Right cardiac atrium (tissue), 5 donors: ENCODE measurements at places on chromosomes 1 and 21. TPM values are rescaled to one million over a fixed set of nuclear protein-coding genes. Genes with fewer than 3 reads are reported as not detected.

- DNase-seq = no peak
Observed at GRCh38 chr1:56880774-56881173, 26.2 kb downstream of the C8A start.

GBP6 gene
- total RNA-seq = 0.14 TPM

DNA sequence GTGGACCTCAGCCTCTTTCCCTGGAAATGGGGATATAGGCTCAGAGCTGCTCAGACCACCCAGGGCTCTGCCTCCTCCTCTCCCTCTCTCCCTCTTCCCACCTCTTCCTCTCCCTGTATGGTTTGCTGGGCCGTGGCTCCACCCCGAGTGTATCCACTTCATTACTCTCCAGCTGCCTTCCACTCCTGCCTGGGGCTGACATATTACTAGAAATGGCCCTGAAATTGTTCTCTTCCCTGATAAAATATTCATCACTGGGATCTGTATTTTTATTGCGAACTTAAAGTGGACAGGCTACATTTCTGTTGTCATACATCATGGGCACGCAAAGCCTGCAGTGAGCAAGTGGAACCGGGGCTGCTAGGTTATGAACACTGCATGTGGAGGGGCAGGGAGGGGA is 225.0 kb downstream of the HHAT start:
- DNase-seq = no peak

DNA sequence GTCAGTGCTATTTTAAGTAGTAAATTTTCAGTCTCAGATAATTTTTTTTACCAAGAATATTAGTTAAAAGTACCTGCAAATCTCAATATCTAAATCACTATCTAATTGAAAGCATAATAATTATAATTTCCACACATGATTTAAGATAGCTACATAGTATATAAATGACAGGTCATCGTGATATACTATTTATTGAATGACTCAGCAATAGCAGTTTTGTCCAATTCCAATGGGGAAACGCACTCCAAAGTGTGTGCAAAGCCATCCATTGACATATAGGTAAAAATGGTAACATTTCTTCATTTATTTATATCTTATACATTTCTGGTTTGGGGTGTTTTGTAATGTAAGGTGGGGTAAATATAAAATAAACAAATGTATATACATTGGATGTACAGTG is 19.5 kb downstream of the ADGRL4 start:
- no peak for DNase-seq

- DNase-seq = no peak
Observed at GRCh38 chr1:191970116-191970515, 188.1 kb upstream of the RGS18 start.

DNA sequence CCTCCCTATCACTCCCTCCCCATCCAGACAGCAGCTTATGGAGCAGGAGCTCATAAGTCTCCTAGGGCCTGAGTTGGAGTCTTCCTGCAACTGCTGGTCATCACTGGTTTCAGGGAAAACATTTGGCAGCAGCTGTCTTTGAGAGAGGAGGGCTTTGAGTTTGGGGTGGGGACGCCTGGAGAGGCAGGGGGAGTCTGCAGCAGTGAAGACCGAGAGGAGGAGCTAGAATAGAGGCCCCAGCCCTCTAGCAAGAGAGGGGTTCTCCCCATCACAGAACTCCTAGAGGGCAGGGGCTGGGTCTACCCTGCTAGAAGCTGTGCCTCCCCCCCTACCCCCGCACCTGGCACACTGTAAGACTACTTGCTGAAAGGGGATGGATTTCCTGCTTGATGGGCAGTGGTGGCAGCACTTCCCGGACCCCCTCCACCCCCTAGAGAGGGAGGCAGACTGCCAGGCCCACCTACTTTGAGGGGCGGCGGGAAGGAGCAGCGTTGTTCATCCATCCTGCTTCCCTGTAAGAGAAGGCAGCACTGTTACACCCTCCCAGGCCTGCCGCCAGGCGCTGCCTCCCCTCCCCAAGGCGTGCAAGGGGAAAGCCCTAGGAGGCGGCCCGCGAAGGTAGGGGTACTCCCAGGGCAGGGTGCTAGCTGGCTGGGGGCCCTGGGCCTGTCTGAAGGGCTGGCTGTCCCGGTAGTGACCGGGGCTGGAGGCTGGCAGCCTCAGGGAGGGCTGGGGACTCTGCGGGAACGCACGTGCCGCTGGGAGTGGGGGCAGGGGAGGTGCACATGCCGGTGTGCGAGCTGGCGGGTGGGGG is 50.4 kb downstream of the RAP1GAP start:
- peak; percentile 69 for DNase-seq

- DNase-seq = no peak
Observed at GRCh38 chr1:3105167-3105863, 36.3 kb downstream of the PRDM16 start.
